Activated naive CD8-positive, alpha-beta T cell treated with anti-CD3 and anti-CD28 coated beads for 36 hours (primary cell): ENCODE measurements at places on chromosomes 5 and 9.

DNA sequence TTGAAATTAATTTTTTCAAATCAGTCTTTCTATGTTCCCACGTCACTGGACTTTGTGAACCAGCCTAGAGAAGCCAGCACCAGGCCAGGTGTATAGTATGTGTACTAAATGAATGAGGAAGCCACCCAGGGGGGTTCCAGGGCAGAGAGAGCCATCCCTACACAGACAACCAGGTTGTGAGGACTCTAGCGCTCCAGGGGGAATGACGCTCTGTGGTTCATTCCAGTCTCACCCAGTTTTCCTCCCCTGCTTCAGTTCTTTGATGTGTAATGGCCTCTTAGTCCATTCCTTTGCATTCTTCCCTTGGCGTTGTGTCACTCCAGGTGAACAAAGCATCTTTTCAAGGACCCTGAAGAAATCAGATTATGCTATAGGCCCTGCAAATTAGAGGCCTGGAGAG, 330.6 kb downstream of the NSG2 start:
- no peak for DNase-seq

GRCh38 chr5:23013395-23013998, 160.4 kb upstream of the CDH12 start:
- DNase-seq, result no peak

DNA sequence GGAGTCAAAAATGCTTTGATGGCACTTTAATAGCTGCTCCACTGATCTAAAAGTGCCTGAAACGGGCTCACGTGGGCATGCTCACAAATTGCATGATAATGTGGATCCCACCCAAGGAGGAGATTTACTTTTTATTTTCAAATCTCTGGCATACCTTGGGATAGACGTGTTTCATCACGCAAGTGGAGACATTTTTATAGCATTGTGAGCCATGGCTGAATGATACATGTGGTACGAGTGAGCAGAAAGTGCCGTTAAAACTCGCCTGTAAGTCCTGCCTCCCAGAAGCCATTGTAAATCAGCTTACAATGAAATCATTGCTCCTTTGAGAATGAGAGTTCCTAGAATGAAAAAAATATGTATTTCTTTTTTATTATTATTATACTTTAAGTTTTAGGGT, 514.7 kb downstream of the MAT2B start:
- DNase-seq, result no peak

GRCh38 chr9:112556497-112557442, 70.1 kb downstream of the KIAA1958 start:
- DNase-seq, result no peak

DNA sequence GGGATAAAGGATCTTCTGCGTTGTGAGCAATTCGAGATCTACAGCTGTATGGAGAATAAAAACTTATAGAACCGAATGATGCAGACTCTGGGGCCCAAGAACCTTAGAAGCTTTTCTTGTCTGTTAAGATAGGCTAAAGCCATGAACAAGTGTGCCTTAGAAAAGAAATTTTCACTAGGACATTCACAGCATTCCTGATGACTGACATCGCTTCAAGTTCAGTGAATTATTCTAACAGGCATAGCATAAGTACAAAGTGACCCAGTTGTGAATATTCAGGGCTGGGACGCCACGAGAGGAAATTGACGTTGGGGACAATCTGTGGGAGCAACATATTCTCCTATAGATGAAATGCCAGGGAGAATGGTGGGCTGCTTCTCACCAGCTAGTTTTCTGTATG, 32.0 kb upstream of the PANK3 start:
- no peak for DNase-seq

- no peak for DNase-seq
Observed at GRCh38 chr5:31502506-31502905, 29.4 kb downstream of the DROSHA start.

DNA sequence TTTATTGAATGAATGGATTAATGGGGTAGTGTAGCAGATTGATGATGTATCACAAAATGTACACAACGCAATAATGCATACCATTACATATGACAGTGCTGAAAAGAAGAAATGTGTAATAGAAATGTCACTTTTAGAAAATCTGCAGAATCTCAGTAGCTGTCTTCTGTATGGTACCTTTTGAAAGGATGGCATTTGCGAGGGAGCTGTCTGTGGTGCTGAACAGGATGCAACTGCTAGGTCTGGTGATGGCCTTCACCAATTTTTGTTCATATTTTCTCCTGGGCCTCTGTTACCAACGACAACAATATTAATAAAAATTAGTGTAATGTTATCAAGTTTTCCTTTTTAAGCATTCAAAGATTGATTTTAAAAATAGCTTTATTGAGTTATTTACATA, 36.2 kb upstream of the OTULIN start:
- peak; percentile 41 for DNase-seq

DNA sequence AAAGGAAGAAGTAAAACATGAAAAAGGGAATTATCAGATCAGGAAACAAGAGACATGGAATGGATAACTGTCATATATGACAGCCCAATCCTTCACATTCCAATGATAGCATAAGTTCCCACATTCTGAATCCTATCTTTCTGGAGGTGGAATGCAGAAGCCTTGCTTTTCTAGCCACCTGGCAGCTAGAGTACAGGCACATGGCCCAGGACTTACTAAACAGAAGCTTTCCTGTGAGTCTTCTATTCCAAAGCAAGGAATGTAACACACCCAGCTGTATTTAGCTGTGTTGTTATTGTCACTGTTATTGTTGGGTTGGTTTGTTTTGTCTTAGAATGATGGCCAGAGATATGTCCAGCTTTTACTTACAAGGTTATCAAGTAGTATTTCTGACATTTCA, 780.5 kb upstream of the ZNF608 start:
- no peak for DNase-seq
